ENCODE measurements at places on chromosomes 1 and 21.

DNA sequence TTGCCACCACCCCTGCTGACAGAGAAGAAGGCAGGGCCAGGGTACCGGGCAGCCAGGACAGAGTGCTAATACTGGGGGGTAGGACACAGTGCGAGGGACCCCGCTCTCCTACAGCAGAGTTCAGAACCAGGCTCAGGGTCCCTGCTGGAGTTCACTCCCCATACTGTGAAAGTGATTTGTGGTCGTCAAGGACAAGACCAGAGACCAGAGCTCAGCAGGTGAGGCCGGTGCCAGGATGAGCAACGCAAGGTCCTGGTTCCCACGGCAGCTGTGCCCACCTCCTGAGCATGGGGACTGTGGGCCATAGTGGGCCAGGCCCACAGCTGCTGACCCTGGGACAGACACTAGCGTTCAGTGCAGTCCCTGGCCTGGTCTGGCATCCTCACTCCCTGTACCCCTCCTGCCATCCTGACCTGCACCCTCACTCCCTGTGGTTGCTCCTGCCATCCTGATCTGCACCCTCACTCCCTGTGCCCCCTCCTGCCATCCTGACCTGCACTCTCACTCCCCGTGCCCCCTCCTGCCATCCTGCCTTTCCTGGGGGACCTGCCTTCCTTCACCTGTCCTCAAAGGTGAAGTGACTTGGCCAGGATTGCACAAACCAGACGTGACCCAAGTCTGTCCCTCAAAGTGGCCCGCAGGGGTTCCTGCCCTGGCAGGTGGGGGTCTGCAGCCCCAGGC lies 13.8 kb upstream of the PTTG1IP start:
- DNase-seq = no peak

GRCh38 chr1:44227211-44227610 lies 13.9 kb downstream of the DMAP1 start:
- no peak for DNase-seq

- no peak for DNase-seq
Observed at GRCh38 chr1:85275701-85276214, 674 bp downstream of the BCL10 start.

DNA sequence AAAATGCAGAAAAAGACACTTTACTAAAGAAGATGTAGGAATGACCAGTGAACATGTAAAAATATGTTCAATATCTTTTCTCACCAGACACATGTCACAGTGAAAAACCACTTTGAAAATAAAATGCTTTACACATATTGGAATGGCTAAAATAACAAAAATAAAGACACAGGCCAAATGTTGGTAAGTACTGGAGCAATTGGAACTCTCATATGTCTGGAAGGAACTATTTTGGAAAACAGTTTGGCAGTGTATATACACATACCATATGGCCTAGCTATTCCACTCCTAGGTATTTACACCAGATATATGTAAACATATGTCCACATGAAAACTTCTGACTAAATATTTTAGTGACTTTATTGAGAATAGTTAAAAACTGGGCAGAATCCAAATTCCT lies 927.2 kb downstream of the BRINP3 start:
- no peak for DNase-seq

- DNase-seq = no peak
Observed at GRCh38 chr1:97588772-97589171, 332.1 kb downstream of the DPYD start.

DNA sequence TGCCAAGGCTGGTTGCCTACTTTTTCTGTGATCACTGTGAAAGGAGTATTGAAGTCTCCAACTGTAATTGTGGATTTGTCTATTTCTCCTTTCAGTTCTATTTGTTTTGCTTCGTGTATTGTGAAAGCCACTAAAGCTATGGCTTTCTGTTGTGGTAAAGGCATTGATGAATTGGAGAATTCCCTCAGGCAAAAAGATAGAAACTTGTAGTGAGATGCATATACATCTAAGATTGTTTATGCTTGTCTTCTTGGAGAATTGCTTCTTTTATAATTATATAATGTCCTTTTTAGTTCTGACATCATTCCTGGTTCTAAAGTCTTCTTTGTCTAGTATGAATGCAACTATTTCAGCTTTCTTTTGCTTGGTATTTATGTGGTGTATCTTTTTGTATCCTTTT lies 36.8 kb downstream of the SWT1 start:
- no peak for DNase-seq

DNA sequence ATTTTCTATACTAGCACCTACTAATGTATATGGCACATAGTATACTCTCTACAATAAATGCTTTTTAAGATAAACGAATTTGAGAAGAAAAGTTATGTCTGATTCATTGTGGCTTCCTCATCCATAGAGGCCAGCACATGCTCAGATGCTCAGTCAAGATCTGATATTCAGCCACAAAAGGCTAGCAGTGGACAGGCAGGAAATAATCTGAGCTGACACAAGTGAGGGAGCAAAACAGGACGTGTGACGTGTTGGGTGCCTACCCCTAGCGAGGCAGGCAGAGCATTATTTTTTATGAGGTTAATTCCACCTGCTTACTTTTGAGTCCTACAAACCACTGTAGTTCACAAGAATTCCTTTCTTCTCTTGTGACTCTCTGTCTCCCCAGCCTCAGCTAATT lies 550.9 kb downstream of the SMYD3 start:
- DNase-seq = no peak

- DNase-seq = no peak
Observed at GRCh38 chr1:216944864-216945510, 221.8 kb upstream of the ESRRG start.

DNA sequence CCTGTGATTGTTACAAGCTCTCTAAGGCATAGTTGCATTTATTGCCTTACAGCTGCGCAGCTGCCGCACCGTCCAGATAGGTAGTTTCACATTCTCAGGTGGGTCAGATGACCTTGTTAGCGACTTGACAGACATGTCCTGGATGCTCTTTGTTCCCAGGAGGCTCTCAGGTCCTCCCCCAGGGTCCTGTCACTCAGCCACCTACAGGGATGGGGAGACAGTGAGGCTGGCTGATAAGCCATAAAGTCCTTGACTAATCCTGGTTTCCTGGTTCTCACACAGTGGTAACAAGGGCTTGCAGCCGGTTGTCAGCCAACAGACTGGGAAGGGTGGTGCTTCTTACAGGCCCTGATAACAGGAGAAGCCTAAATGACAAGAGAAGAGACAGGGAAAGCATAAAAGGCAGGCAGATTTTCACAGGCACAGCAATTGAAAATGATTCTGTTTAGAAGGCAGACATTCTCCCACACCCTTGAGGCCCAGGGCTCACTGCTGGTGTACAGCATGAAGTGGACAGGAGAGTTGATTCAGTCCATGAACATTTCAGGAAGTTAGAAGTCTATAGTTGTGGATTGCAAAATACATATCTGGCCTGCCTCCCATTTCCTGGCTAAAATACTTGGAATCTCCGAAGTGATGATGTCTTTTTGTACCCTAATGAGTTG lies 2.9 kb downstream of the ARF1 start:
- DNase-seq = peak; percentile 58

DNA sequence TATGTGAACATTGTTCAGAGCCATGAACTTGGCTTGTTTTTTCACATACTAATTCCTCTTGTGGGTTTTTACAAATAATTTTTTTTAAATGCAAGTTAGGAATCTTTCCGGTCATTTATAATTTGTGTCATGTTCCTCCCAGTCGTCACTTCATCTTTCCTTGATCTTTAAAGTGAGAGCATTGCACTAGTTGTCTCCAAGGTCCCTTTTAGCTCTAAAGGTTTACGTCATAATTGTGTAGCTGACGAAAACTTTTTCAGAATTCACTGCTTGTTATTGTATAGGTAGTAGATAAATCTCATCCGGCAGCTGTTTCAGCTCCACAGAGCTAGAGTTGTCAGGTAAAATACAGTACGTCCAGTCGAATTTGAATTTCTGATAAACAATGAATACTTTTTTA lies 33.6 kb downstream of the SOAT1 start:
- no peak for DNase-seq

DNA sequence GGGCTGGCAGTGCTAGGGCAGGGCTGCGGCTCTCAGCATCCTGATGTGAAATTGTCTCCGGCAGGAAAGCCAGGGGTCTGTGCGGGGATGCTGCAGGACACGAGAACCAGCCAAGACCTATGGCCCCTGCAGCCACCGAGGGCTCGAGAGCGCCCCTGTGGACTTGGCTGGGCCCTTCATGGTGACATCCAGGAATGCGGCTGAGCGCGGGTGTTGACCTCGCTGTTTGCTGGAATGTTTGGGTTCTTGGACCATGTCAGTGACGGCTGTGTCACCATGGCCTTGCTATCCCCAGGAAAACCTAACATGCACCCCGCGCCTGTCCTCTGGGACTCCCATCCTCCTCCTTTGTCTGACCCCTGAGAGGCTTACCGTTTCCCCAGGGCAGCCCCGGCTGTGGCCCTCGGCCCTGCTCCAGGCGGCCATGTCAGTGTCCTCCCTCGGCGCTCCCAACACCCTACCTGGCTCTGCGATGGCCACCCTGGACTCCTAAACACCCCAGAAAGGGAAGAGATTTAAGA lies 14.3 kb upstream of the C1orf174 start:
- no peak for DNase-seq

DNA sequence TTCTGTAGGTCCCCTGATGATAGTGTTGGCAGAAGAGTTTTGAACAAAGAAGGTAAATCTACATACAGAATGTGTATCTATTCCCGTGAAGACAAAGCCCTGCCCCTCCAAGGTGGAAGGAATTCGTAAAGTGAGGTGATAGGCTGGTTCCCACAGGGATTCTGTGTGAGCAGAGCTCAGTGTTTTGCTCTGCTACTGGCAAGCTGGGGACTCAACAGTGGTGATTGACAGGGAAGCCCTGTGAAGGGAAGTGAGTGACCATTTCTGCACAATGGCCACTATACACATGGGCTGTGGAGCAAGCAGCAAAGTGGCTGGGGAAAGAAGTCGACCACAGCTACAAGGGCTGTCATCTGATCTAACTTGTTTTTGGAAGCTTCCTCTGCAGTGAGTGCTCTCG lies 90.0 kb upstream of the LRRN2 start:
- DNase-seq = no peak

DNA sequence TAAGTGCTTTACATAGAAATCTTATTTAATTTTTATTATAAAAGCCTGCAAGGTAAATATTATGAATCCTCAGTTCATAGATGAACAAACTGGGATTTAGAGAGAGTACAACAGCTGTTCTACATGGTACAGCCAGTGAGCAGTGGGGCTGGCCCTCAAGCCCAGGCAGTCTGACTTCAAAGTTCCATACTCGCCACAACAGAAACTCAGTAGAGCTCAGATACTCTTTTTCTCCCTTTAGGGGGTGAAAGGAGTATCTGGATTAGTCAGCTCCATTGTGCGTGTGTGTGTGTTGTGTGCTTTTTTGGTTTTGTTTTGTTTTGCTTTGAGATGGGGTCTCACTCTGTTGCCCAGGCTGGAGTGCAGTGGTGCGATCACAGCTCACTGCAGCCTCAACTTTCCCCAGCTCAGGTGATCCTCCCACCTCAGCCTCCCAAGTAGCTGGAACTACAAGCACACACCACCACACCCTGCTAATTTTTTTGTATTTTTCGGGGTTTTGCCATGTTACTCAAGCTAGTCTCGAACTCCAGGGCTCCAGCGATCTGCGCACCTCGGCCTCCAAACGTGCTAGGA lies 378.5 kb downstream of the SMYD3 start:
- DNase-seq = no peak

DNA sequence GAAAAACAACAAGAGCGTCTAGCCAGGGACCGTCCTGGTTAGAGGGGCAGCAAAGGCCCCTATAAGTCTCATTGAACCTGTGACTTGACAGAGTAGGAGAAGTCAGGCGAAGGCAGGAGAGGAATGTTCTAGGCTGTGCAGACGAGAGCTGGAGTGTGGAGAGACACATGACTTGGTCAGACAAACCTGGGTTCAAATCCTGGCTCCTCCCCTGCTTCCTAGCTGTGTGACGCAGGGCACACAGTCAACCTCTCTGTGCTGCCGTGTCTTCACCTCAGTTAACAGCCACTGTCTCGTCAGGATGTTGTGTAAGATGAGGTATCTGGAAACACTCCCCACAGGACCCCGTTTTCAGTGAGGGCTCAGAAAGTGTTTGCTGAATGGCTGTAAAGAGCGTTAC lies 15.6 kb downstream of the SLC66A1 start:
- DNase-seq = no peak

- DNase-seq = no peak
Observed at GRCh38 chr1:180614730-180615129, 17.1 kb upstream of the XPR1 start.

DNA sequence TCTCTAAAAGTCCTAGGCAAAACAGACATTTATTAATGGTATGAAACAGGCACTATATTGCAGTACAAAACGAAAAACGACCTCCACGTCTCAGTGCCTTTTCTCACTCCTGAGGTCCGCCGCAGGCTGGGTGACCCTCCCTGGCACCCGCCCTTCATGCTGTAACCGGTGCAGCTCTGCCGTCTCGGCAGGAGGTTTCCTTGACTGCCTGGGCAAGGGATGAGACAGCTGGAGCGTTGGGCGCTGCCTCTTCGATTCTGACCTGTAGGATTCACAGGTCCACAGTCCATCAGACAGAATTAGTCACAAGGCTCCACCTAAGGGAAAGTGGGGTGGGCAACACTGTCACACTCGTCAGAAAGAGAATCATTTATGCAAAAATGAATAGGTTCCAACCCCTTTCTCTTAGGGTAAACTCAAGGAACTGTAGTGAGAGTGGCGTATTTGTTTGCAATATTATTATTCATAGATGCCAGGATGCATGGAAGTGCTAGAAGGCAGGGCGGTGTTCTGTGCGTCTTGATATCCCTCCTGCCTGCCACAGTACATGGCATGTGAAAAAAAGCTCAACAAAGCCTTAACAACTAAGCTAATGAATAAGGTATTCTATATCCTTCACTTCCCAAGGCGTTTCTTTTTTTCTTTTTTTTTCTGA lies 23.5 kb upstream of the ZBTB18 start:
- no peak for DNase-seq

GRCh38 chr1:116855191-116855619 lies 54.5 kb upstream of the PTGFRN start:
- DNase-seq = no peak

GRCh38 chr1:31583995-31584868 lies 7.9 kb downstream of the TINAGL1 start:
- DNase-seq = peak; percentile 25

DNA sequence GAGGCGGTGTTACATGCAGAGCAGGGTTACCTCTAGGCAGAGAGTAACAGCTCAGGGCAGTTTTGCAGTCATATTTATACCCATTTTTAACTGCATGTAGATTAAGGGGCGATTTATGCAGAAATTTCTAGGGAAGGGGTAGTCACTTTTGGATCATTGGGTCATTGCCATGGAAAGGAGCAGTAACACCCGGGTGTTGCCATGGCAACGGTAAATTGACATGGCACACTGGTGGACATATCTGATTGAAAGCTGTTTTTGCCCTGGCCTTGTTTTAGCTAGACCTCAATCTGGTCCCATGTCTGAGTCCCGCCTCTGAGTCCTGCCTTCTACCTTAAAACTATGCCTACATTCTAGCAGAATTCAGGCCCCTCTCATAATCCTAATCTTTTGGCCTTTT lies 11.8 kb upstream of the USP1 start:
- DNase-seq = no peak

GRCh38 chr21:34635307-34635706 lies 20.4 kb upstream of the RCAN1 start:
- no peak for DNase-seq

GRCh38 chr1:4322881-4323280 lies 331.5 kb upstream of the AJAP1 start:
- DNase-seq = no peak
